ENCODE measurements at places on chromosomes 5 and 9.

DNA sequence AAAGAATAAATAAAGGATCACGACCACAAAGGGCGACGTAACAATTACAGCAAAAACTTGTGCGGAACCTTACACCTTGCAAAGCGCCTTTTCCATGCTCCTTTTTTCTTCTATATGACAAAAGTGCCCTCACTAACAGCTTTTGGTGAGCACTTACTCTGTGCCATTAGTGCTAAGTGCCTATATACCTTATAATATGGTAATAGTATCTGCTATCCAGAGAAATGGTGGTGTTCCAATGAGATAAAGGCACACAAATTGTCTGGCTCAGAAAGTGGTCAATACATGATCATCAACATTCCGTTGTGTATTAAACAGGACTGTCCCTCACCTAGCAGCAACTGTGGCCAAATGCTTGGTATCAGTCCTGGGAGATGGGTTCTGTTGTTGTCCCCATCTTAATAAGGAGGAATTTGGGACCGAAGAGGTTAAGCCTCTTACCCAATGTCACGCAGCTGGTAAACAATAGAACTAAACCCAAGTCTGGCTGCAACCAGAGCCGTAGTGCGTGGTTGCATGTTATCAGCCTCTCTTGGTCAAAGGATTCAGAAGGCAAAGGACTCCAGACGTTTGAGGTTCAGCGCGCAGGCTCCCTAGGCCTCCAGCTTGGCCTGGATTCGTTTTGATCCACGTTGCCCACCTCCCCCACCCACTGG is 564 bp upstream of the TOR2A start:
- DNase-seq, result no peak

- no peak for DNase-seq
Observed at GRCh38 chr5:168262042-168262743, 29.3 kb upstream of the WWC1 start.

- DNase-seq, result no peak
Observed at GRCh38 chr5:115431116-115431515, 113.5 kb downstream of the FEM1C start.

GRCh38 chr9:27766073-27766835 is 193.0 kb upstream of the C9orf72 start:
- DNase-seq, result no peak

DNA sequence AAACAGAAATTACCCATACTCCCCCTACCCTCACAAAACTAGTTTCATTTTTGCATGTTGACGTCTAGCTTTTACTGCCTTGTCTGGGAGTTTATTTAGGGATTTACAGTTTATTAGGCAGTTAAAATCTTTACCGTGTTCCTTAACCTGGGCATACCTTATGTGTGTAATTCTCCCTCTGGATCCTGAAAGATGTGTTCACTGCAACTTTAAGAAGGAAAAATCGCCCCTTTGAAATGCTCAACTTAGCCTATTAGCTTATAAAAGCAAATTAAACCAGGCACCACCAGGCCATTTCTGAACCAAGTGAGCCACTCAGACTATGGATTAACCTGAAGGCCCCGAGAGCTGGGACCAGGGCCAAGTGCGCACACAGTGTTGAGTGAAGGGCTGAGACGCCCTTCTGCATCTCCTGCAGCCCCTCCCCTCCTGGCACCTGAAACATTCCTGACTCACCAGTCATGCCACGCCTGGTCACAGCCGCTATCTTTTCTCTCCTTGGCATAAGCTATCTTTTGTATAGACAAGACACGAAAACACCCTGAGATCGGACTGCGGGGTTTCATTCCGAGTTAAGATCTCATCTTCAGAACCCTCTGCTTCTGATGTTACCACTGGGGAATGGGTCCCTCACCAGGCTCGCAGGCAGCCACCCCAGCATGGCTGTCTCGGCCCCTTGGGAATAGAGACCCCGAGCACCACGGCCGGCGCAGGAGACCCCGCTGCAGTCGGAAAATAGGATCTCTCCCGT is 111.9 kb downstream of the ROR2 start:
- no peak for DNase-seq

DNA sequence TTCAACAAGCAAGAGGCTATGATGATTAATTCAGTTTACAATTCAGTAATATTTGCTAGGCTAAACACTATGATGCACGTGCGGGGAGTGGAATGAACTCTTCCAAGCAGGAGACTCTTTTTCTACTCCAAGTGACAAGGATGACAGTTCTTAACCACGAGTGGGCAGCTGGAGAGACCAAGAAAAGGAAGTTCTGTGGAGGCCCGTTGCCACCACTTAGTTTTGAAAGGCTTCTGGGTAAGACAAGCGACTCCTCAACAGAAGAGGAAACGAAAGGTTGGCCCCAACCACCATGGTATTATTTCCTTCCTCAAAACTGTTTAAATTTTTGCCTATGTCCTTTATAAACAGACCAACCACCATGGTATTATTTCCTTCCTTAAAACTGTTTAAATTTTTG is 2.8 kb downstream of the DCAF12 start:
- DNase-seq, result no peak

- DNase-seq, result no peak
Observed at GRCh38 chr9:35730486-35730854, 1.5 kb downstream of the TLN1 start.

- DNase-seq, result no peak
Observed at GRCh38 chr5:77168161-77168878, 42.2 kb upstream of the PDE8B start.

DNA sequence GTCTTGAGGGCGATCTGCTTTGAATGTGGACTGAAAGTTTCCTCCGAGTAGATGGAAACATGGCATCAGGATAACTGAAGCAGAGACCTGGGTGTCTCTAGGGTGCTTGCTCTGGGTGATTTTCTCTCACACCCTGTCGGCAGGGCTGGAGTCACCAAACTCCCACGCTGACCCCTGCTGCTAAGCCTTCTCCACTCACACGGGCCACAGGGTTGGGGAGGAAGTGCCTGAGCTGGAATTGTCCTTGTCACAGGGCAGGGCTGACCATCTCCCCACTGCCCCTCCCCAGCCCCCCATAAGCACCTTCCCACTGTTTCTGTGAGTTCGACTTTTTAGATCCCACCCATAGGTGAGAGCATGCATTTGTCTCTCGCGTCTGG is 212.9 kb downstream of the FANCC start:
- no peak for DNase-seq

DNA sequence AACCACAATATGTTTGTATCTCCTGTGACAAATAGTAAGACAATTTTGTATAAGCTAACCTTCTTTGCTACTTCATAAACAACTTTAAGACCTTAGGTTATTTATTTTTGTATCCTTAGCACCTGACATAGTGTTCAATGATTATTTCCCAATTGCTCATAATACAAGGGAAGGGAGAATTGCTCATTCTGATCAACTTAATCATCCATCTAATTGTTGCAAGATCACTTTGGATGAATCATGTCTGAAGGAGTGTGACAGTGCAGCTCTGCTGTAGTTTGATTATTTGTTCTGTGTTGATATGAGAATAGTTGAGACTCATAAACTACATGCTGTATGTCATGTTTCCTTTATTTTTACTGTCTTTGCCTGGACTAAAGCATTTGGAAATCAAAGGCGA is 721.3 kb upstream of the SEMA6A start:
- DNase-seq, result no peak

DNA sequence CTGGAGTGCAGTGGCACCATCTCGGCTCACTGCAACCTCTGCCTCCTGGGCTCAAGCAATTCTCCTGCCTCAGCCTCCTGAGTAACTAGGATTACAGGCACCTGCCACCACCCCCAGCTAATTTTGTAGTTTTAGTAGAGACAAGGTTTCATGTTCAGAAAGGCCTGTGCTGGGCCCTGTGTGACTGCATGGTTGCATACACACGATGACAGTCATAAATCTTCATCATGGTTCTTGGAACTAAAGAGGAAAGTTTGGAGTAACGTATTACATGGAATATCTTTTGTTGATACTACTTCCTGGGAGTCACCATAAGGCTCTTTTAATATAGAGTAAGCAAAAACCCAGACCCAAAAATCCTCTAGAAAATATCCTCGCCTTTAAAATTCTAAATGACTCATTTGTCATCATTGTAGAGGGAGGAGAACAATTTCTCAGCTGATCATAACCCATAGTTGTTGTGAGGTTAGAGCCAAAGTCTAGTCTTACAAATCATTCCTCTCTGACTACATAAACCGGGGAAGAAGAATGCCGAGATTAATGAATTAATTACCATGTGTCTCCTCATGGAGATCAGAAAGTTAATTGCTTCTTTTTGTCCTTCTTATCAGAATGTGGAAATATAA is 47.0 kb downstream of the KLF9 start:
- no peak for DNase-seq

GRCh38 chr9:134462318-134462717 is 136.1 kb downstream of the RXRA start:
- no peak for DNase-seq

DNA sequence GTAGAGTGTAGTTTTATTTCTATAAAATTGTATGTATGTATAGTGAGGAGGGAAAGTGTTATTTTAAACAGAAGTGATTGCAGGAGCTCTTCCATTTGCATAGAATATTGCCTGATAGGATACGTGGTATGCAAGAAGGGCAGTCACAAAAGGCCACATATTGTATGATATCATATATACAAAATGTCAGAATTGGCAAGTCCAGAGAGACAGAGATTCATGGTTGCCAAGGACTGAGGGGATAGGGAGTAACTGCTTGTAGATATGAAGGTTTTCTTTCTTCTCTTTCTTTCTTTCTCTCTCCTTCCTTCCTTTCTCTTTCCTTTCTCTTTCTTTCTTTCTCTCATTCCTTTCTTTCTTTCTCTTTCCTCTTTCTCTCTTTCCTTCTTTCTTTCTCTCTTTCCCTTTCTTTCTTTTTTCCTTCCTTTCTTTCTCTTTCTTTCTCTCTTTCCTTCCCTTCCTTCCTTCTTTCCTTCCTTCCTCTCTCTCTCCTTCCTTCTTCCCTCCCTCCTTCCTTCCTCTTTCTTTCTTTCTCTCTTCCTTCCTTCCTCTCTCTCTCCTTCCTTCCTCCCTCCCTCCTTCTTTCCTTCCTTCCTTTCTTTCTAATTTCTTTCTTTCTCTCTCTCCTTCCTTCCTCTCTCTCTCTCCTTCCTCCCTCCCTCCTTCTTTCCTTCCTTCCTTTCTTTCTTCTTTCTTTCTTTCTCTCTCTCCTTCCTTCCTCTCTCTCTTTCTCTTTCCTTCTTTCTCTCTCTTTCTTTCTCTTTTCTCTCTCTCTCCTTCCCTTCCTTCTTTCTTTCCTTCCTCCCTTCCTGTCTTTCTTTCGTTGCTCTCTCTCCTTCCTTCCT is 24.5 kb upstream of the WDR38 start:
- DNase-seq, result no peak

DNA sequence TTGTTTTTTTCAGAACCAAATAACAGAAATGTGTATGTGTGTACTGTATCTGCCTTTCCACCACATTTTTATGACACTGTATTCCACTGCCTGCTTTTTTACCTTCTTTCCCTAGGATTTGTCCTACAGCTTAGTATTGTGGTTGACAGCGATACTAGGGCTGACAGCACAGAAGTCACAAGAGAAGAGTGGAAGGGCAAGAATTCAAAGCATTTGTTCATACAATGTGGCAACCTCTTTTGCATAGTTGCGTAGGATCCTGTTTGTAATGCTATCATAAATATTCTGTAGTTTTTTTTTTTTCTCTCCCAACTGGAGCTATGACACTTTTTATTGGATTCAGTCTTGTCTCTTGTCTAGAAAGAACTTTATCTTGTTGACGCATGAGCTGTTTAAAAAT is 5.6 kb upstream of the BNIP1 start:
- no peak for DNase-seq

DNA sequence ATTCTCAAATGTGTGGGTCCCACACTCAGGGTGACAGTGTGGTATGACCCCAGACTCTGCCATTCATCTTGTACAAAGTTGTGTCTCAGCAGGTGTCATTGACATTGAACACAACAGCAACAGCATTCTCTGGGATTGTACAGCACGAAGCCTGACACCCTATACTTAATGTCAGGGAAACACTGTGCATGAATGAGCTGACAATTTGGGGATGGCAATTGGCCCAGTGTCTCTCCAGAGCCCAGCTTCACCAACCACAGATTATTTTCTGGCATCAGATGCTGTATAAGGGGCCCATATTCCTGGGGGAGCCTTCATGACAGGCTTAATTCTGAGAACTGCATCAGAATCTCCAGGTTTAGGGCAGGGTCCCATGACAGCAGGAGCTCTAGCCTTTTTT is 143.2 kb downstream of the GCNT1 start:
- DNase-seq, result no peak

DNA sequence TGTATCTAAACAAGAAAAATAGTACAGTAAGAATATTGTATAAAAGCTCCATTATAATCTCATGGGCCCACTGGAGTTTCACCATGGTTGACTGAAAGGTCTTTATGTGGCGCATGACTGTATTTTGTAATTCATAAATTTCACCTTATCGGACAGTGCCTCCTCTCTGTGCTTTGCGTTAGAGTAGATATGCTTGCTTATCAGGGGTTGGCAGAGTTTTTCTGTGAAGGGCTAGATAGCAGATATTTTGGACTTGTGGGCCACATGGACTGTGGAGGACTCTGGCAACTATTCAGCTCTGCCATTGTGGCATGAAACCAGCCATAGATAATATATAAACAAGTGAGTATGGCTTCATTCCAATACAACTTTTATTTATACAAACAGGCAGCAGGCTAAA is 23.2 kb downstream of the GAPVD1 start:
- no peak for DNase-seq

All from 8988T (cell line).